ENCODE measurements at places on chromosomes 6 and 20.

DNA sequence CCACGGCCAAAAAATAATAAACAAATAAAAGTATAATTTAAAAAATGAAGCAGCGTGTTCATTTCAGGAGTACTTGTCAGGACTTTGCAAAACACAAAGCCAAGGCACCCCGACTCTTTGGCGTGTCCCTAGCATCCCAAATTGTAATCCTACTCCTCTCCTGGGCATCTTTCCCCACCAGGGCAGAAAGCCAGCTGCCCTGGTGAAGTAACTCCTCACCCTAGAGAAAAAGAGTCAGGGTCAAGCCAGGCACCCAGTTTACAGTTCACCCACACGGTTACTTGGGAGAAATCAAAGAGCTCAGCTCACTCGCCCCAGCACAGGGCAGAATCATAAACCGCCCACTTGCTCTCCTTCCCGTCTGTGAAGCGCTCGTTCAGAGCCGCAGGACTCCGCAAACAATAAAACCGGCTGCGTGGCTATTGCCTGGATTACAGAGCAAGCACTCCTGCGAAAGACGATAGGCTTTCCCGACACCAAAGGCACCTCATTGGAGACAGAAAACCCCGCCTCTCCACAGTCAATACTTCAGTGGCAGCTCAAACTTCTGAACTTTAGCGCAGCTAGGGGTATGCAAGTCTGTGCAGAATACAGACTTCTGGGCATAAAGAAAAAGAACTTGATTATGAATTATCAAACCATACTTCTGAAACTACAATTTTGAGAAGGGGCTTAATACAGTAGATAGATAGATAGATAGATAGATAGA, 73.0 kb upstream of the NHSL1 start:
- DNase-seq, result no peak

- DNase-seq, result no peak
Observed at GRCh38 chr20:19760371-19760721, 2.3 kb downstream of the RIN2 start.

- no peak for DNase-seq
Observed at GRCh38 chr6:63451238-63451637, 121.0 kb upstream of the LOC128125822 start.

DNA sequence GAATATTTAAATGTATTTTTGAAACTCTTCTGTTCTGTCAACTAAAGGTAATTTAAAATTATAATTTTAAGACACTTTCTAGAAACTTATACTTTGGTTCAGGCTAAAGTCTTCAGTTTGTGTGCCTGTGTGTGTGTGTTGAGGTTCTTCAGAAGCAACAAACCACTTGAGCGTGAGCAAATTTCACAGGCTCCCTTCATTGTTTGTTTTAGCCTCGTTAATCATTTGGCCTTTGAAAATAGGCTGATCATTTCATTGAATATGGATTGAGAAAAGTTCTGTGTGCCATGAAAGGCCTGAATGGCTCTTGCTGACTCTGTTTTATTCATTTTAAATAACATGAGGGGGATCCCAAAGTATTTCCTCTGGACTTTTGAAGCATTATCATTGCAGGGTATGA, 420.1 kb downstream of the CDKAL1 start:
- DNase-seq, result no peak

DNA sequence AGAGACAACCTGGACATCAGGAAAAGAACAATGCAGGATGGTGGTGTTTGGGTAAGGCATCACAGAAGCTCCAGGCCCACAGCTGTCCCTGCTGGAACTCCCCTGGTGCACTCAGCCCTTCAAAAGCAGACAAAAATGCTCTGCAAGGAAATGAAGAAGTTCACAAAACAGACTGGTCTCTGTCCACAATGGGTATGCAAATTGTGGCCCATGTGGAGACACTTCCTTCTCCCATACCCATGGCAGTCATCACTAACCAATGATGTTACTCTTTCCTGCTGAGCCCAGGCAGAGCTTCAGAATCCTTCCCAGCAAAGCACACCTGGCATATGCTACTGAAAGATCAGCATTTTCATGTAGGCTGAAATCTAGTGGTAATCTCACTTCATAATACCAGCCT, 42.6 kb upstream of the PXDC1 start:
- DNase-seq, result peak; percentile 68

- DNase-seq, result no peak
Observed at GRCh38 chr20:2578475-2579192, 42.3 kb downstream of the TMC2 start.

DNA sequence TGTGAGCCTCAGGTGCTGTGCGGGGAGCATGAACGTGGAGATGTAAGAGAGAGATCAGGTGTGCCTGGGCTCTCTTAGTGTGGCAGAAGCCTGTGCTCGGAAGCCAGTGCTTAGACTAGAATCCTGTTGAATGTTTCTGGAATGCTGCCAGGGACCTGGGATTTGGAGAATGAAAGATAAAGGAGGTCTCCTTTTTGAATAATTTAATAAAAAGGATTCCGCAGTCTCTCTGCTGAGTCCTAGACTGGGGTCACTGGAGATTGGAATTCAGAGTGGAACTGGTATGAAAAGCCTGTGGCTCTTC, 18.8 kb upstream of the EFCAB8 start:
- no peak for DNase-seq

DNA sequence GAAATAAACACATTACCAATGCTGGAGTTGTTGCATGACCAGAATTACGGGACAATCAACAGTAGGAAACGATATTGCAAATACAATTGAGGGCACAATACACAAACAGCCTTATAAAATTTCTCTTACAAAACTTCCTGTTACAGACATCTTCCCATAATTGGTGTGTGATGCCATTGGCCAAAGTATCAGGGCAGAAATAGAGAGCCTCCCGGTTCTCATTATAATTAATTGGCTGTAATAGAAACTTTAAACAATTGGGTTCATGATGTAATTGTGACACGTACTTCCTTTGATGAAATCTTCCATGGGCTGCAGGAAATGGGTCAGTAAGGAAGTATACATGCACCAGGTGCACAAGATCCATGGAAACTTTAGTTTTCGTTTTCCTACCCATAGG, 40.3 kb upstream of the RALGAPA2 start:
- DNase-seq, result no peak

DNA sequence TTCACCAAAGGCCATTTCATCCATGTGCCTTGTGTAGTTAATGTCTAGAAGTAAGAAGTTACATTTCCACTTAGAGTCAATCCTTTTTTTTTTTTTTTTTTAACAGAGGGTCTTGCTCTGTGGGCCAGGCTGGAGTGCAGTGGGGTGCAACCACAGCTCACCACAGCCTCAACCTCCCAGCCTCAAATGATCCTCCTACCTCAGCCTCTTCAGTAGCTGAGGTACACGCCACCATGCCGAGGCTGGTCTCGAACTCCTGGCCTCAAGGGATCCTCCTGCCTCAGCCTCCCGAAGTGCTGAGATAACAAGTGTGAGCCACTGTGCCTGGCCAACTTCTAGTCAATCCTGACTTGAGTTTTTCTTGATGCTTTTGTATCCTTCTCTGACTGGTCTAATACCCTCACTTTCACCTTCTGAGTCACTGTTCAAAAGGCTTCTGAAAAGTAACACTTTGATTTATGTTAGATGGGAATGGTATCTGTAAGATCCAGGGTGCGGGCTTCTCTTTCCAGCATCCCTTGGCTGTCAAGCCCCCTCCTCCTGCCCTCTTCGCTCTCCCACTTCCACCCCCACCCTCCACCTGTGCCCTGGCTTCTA, 22.1 kb downstream of the TRAM2 start:
- DNase-seq, result no peak

- no peak for DNase-seq
Observed at GRCh38 chr6:110322151-110322873, 35.8 kb downstream of the METTL24 start.

DNA sequence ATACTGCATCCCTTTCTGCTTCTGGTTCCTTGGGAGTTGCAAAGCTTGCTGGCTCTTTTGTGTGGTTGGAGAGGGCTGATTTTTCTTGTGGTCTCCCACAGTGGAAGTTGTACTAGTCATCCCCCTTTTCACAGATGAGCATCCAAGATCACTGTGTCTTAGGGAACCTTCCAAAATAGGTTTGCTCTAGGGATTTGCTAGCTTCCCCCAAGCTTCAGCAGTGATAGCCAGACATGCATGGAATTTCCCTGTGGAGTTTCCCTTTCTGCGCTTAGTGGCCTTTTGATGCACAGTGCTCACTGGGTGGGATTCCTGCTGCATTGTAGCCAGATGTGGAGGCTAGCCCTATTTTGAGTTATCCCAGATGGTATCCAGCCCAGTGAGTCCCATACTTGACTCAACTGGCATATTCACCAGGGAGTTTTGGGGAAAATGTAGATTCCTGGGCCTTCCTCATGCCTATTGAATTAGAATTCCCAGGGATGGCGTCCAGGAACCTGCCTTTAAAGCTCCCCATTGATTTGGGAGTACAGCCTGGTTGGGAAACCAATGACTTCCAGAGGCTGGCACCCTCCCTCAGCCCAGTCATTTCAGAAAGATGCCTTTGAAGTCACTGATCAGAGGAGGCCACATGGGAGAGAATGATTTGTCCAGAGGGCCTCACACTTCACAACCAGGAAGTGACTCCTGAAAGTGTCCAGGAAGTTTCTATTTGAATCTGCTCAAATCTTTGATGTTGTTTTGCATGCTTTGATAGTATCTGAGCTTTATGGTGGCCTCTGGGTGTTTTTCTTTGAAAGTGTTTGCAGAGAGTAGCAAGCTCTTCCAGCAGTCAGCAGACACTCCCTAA, 25.9 kb downstream of the PPARD start:
- no peak for DNase-seq

DNA sequence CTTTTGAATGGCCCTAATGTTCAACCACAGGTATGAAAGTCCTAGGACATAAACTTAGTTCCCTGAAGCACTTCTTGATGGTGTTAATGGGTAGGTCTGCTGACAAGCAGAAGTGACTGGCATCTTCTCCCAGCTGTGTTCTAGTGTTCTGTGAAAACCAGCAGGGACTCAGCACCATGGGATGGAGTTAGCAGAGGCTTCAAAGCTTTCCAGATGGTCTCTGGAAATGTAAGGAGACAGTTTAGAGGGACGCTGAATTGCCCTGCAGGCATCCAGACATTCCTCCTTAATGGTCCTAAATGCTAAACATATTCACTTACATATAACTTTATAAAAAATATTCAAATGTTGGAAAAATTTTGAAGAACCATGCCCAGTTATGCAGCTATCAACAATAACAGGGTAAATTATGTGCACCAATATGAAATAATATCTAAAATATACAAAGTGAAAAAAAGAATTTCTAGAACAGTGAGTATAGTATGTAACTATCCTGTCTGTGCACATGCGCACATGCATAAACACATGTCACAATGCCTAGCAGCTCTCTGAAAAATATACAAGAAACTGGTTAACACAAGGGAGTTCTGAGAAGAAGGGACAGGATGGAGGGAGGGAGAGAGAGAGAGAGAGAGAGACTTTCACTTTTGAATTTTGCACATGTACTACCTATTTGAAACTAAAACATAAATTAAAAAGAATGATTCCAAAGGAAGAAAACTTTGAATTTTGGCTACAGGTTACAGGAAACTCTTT, 87.2 kb downstream of the PRDM1 start:
- DNase-seq, result no peak

GRCh38 chr6:166559211-166559610, 27.3 kb downstream of the RAMACL start:
- DNase-seq, result no peak

GRCh38 chr6:90887764-90888163, 300.9 kb upstream of the MAP3K7 start:
- DNase-seq, result no peak

- no peak for DNase-seq
Observed at GRCh38 chr20:63119963-63120807, 95.7 kb downstream of the YTHDF1 start.

- DNase-seq, result peak; percentile 88
Observed at GRCh38 chr6:31737991-31738979, 1.5 kb upstream of the MSH5 start.

- no peak for DNase-seq
Observed at GRCh38 chr20:47701612-47702011, 83.7 kb downstream of the SULF2 start.

- peak; percentile 52 for DNase-seq
Observed at GRCh38 chr6:43628393-43629103, 516 bp downstream of the GTPBP2 start.

- no peak for DNase-seq
Observed at GRCh38 chr6:42707595-42707994, 14.8 kb downstream of the PRPH2 start.

DNA sequence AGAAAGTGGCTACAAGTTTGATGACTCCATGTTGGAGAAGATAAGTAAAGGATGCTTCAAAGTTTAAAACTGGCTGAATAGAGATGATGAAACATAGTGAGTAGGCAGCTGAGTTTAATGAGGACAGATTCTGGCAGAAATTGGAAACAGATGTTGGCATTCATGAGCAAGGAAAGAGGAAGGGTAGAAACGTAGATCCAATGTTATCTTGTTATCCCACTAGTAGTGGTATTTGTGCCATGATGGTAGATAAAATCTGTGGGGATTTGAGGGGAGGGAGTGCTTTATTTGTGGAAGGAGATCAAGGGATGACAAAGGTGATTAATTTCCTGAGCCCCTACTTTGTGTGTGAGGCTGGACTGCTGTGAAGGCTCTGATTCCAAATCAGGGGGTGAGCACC, 69.5 kb downstream of the MRAP2 start:
- no peak for DNase-seq

DNA sequence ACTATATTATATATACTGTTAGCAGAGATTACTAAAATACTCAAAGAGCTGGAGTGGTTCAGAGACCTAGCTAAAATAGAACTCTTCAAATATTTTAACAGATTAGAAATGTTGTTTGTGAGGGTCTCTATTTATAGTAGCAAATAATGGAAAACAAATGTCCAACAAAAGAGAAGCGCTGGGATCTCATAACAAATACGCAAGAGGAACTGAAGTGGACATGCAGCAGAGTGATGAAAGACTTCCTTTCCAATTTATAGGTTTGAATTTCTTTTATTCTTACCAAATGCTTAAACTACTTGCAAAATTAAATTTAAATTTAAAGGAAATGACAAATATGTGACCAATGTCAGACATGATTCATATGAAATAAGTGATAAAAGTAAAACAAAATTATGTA, 49.9 kb downstream of the PIGU start:
- no peak for DNase-seq

DNA sequence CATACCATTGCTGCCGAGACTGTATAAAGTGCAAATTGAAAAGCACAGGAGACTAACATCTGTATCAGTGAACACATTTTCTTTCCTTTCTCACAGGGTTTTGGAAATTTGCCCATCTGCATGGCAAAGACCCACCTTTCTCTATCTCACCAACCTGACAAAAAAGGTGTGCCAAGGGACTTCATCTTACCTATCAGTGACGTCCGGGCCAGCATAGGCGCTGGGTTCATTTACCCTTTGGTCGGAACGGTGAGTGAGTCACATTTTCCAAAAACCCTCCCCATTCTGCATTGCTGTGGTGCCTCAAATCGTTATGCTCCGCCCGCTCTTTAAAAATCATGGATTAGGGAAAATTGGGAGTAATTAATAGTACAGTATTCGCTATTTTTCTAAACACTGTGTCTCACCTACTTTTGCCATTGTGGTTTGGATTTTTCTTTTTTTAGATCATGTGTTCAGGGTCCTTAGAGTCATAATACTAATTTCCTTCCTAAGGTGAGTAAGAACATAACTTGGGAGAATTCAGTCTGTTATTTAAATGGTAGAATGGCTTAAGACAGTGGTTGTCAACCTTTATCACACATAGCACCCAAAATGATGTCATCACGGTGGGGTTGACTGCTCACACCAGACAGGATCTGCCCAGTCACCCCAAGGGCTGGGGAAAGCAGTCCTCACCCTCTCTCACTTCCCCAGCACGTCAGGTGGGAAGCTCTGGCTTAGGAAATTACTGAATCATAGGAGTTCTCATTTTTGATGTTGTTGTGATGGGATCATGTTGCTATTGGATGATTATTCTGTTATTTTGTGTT, 171.6 kb downstream of the MTHFD1L start:
- DNase-seq, result peak; percentile 60

All from Peyer's patch (tissue), 4 donors.